ENCODE measurements at places on chromosomes 7 and 10.

DNA sequence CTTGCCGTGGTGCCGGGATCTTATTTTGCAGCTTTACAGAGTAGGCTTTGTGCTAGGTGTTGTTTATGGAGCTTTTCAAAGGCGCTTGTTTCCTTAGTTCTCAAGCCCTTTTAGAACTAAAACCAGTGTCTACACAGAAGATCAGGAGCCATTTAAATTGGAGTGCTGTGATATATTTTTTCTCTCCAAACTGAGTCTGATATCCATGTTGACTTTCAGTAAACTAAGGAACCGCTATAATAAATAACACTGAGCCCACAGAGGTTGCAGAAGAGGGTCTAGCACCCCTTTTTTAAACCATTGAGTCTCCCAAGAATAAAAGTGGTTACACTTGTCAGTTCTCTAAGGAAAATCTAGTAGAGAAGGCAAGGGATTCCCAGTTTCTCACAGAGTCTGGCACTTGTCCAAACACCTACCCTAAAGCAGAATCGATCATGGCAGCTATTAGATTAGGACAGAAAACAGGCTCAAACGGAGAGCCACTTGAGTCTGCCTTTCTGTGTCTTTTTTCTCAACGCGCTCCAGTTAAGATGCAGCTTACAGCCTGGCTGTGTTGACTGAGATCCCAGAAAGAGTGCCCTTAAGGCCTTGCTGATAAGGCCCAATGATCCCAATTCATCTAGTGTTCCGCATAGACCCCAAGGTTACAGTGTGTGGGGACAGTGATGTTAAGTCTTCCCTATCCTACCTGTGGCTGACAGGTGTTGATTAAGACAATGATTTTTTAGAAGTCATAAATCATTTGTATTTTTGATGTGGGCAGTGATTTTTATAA, 804 bp downstream of the TMEM106B start:
- peak; percentile 61 for DNase-seq

DNA sequence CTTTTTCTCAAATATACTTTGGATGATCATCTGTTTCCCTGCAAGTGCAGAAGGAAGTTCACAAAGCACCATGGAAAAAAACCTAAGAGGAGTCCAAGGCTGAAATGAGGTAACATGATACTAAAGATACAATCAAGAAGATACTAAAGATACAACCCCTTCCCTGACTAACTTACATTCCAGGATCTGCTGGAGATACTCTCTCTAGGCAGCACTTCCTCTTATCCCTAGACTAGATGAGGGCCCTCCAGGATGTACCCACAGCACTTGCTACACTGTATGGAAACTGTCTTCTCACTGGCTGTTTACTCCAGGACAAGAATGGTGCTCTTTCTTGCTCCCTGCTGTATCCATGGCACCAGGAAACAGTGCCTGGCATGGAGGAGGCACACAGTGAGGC, 116.4 kb upstream of the NFE2L3 start:
- DNase-seq: no peak

DNA sequence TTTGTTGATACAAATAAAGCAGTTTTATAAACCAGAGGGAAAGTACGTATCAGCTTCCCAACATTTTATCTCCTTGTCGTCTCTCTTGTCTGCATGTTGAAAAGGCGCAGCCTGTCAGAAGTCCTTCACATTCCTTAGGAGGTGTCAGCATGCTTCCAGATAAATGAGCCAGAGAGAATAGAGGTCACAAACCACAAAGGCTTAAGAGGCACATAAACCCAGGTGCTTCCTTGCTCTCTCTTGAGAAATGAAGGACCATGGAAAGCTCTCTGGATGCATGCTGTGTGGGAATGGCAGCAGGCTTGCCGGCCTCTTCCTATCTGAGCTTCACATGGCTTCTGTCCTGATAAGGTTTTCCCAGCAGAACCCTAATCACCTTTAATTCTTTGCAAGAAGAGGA, 448.5 kb downstream of the XPNPEP1 start:
- DNase-seq: no peak

DNA sequence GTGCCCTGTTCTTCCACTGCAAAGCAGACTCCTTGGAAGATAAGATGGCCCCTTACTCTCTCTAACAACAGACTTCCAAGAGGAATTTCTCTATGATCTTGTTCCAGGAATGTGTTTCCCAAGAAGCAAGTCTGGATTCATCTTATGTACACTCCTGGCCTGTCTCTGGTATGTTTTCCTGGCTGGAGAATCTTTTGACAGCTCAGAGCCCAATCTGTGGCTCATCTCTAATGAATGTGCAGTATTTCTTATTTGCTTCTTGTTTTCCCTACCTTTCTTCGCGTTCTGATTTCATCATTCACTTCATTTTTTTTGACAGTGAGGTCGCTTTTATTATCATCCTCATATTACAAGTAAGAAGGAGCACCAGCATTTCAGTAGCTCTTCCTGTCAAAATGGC, 53.0 kb upstream of the PITRM1 start:
- DNase-seq: no peak

- no peak for DNase-seq
Measured at GRCh38 chr10:107687701-107688100, 523.2 kb upstream of the SORCS1 start.

Data from SHP77 treated with DMSO at 0.1 percent for 48 hours (cell line).